ENCODE measurements at places on chromosomes 1 and 21.
A peak's percentile ranks its signal among the peaks of the same experiment; 100 is the strongest.

- no peak for DNase-seq
These were observed 254.5 kb downstream of the DNM3 start for GRCh38 chr1:172095846-172096245.

DNA sequence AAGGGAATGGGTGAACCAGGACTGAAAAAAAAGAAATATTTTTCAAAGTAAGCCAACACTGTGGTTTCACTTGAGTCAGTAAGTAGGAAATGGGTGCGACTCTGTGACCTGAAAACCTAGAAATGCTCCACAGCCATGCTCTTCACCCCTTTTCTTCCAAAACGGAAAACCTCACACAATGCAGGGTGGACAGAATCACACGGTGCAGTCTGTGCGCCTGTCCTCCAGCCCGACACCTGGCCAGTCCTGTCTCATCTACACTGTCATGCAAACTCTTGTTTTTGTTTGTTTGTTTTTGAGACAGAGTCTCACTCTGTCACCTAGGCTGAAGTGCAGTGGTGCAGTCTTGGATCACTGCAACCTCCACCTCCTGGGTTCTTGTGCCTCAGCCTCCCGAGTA, 53.3 kb downstream of the B3GALT5 start:
- DNase-seq, result no peak

- DNase-seq, result peak; percentile 67
These were observed 6.2 kb upstream of the EFCAB14 start for GRCh38 chr1:46724991-46725735.

DNA sequence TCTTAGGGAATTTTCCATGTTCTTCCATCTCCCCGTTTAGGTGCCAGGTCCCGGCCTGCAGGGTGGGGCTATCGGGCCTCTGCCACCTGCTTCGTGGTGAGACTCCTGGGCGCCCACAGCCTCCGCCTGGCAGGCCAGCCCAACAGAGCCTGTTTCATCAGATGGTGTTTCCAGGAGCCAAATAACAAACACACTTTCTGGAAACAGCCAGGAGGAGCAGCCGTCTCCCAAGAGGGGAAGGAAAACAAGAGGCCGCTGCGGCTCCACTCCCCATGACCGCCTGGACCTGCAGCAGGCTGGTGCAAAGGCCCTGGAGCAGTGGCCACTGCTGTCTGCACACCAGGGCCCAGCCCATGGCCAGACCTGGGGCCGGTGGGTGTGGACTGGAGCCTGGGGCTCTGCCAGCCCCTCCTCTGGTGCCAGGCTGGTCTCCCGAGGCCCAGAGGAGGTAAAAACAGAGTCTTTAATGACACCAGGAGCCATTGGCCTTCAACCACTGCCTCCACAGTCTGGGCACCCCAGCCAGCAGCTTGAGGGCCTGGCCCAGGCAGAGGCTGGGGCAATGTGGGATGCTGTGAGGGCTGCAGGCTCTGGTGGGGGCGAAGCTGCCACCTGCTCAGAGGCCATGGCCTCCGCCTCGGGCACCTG, 55.0 kb downstream of the SLX9 start:
- DNase-seq, result no peak

GRCh38 chr1:30675761-30676160, 47.6 kb downstream of the MATN1 start:
- no peak for DNase-seq

DNA sequence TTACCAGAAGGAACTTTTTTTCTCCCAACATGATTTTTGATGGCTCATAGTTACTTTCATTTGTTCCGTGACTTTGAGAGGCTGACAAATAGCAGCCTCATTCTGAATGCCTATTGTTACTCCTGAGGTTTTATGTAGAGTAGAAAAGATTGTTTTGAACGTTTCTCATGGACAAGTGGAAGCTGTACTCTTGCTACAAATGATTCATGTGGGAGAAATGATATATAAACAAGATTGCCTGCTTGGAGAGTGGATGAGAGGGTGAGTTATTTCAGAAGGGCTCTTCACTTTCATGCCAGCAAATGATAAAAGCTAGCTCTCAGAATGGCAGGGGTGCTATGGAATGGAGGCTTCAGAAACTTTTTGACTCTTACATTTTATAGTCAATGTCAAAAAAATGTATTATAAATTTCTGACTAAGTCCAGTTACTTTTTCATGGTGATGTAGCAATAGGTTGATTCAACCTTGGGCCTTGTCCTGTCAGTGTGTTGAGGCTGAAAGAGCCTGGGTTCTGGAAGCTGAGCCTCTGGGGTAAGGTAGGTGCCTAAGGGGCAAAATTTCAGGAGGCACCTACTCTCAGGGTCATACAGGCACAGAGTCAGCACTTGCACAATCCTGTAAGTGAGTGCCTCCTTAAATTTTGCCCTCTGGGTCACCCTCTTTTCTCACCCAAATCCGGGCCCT, 19.4 kb downstream of the JUN start:
- no peak for DNase-seq

- DNase-seq, result no peak
These were observed 405.0 kb downstream of the PLPP3 start for GRCh38 chr1:56174176-56174885.

- DNase-seq, result no peak
These were observed 15.6 kb upstream of the KCNJ15 start for GRCh38 chr21:38241029-38241740.

GRCh38 chr21:36684957-36685714, 13.8 kb upstream of the SIM2 start:
- DNase-seq, result no peak

- no peak for DNase-seq
These were observed 15.4 kb downstream of the NGF start for GRCh38 chr1:115322631-115323030.

- no peak for DNase-seq
These were observed 91.8 kb upstream of the SERBP1 start for GRCh38 chr1:67522001-67522441.

DNA sequence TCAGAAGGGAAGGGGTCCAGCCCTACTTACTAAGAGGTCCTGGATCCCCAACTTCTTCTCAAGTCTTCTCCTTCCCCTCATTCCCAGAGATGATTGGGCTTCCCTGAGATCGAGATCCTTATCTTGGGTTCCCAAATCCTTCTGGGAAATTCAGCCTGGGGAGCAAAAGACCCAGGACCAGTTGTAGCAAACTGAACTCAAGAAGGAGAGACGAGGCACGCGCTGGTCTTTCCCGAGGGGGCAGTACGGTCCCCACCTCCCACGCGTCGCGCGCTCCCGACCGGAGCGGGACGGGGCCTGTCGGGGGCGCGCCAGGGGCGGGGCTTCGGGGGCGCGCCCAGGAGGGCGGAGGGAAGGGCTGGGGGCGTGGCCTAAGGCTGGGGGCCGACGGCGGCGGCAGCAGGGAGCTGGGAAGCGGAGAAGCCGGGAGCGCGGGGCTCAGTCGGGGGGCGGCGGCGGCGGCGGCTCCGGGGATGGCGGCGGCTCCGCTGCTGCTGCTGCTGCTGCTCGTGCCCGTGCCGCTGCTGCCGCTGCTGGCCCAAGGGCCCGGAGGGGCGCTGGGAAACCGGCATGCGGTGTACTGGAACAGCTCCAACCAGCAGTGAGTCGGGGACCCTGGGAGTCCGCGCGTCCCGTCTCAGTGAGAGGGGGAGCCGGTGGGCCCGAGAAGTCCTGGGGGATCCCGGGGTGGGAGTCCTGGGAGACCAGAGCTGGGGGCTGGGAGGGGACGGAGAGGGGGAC, at the start of gene EFNA3:
EFNA3 (plus strand) TSS at position 369 of the 741 bp plus-strand sequence; CDS start at position 474, 105 bp downstream.
- DNase-seq, result no peak

GRCh38 chr21:38223893-38224540, 32.8 kb upstream of the KCNJ15 start:
- no peak for DNase-seq

DNA sequence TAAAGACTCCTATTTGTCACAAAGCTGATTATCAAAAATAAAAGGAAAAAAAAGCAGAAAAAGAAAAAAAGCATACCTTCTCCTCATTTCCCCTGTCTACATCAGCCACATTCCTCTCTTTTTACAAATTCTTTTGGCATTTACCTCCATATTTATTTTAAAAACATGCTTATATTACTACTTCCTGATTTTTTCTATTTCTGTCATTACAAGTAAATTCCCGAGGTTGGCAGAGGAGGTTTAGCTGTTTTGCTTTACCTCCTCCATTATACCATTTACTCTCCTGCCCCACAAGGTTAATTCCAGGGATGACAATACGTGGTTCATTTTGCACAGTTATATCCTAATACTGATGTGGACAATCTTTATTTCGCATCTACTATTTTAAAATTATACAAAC, 26.3 kb upstream of the CD34 start:
- no peak for DNase-seq

DNA sequence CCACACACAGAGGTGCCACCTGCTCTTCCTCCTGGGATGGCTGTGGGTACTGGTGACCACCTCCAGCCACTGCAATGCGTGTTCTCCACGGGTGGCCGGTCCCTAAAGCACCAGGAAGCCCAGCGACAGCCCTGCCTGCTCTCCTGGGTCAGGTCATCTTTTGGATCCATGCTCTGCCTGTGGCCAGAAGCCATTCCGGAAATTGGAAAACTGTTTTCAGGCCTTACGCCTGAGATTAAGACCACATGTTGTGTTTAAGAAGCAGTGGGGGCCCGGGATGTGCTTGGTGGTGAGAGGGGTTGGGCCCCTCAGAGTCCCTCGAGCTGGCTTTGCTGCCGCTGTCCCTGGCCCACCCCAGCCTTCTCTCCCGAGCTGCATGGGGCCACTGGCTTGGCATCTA, 150.8 kb downstream of the PEX14 start:
- DNase-seq, result no peak

- DNase-seq, result no peak
These were observed 63.0 kb downstream of the ROR1 start for GRCh38 chr1:63836830-63837229.

- DNase-seq, result no peak
These were observed at the start of gene LPAR3 for GRCh38 chr1:84892705-84893618. Gene LPAR3, minus strand, starts transcription at chr1:84893206. Its CDS starts 27,086 bp downstream, at chr1:84866120.

DNA sequence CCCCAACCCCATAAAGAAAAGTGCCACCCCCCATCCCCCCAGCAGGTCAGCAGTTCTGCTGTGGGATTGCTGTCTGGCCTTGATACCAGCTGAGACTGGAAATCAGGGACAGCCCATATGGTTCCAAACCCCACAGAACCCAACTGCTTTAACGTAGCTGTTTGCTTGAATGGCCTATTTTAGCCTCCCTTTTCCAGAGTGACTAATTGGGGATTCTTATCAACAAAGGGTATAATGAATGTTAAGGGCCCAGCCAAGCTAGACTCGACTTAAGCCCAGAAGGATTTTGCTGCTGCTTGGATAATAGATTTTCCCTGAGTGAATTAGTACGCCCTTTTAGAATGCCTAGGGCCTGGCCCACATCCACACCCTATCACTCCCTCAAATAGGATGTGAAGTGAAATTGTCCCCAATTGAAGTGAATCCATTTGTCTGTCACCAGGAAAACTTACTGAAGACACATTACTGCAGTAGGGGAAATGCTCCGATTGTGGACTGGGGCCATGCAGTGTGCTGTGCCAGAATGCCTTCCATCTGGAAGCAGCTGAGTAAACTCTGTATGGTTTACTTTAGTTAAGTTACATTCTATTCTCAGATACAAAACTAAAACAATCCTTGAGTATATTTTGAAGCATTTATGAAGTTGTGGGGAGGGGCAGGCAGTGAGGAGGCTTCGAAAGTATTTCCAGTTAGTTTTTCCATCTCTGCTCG, 156.9 kb downstream of the DHRS3 start:
- no peak for DNase-seq

GRCh38 chr1:101145449-101145820, 91.4 kb upstream of the S1PR1 start:
- DNase-seq, result no peak

DNA sequence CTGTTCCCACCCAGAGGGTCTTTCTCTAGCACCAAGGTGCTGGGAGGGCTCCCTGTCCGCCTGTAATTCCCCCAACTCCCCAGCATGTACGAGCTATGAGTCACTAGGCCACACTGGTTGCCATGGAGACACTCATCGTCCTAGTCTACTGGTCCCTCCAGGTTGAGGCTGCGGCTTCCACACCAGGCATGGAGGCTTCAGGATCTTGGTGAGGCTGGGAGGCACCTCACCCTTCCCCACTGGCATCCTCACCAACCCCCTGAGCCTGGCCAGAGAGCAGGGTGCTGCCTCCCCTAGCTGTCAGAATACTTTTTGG, 75.6 kb upstream of the KAZN start:
- DNase-seq, result peak; percentile 55

DNA sequence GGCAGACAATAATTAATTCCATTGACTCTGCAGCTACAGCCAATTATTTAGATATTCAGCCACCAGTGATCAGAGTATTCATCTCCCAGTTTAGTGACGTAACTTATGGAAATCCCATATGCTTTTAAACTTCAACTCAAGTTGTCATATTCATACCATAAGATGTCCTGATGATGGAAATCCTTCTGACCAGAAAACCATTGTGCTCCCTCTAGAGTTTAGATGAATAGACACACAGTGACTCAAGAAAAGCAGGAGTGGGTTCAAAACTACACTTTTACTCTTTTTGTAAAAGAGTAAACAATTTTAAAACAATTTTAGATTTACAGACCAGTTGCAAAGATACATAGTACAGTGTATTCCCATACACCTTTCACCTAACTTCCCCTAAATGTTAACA, 463.7 kb downstream of the KCNT2 start:
- no peak for DNase-seq

DNA sequence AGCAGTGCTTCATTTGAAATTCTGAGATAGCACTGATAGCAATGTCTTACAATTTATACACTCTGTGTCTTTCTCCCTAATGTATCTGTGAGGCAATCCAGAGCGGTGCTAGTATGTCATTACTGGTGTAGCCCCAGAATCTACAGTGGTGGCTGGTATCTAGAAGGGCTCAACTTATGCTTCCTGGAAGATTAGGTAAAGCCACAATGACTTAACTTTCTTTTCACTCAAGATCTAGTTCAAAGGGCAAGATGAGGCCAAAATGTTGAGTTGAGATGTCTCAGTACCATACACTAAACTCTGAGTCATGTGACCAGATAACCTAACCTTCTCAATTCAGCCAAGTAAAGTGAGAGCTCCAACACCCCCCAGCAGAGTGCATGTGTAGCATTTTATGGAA, 77.5 kb downstream of the PAPPA2 start:
- no peak for DNase-seq

DNA sequence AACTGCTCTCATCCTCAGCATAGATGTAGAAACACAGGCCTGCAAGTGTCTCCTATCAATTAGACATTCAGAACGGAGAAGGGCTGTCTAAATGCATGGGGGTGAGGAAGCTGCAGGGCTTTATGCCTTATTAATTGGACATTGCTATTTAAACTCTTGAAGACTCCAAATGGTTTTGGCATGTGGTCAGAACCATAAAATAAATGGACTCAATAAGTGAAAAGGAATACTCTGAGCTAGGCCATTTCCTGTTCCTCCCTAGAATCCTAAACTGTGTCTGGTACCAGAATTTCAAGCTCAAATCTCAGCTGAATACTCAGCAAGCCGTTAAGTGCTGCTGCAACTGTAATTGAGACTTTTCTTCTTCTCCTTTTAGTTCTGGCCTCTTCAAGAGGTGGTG, 80.4 kb upstream of the C1orf87 start:
- DNase-seq, result no peak

DNA sequence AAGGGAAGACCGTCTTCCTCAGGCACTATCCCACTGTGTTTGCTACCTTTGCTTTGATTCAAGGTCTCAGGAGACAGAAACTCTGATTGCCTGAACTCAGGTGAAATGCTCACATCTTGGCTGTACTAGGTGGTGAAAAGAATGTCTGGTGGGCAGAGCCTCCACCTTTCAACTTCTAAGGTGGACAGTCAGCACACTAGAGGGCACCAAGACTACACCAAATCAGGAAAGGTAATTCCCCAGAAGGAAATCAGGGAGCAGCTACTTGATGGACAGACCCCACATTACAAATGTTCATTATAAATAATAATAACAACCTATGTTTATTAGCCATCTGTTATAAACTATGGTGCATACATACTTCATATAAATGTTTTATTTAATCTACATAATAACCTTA, 220.9 kb downstream of the ATG4C start:
- DNase-seq, result no peak

- DNase-seq, result no peak
These were observed 333.3 kb upstream of the VAMP3 start for GRCh38 chr1:7437608-7438395.

All from AG09319 (cell line).